ENCODE measurements at places on chromosomes 2 and 18. TPM values are rescaled to one million over a fixed set of nuclear protein-coding genes. Genes with fewer than 3 reads are reported as not detected.

DNA sequence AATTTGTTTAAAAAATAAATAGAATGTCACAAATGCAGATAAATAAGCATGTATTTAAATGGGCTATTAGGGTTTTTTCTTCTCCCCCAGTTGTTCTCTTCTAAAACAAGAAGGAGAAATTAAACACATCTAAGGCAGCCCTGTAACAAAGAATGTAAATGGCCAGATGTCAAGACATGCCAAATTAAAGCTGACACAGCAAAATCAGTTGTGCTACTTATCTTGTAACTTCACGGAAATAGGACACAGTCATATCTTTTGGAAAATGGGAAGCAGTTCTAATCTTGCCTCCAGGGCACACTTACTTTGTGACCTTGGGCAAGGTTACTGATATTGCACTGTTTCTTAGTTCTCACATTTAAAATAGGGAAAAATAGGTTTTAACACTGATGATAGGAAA lies 200.1 kb upstream of the NRXN1 start:
- H3K4me3 ChIP-seq, result no peak overlapping the region
- no peaks in the 10 kb centered on the region for H3K36me3 ChIP-seq
- H3K27ac ChIP-seq, result no peak overlapping the region
- no peak for DNase-seq

- no peak for DNase-seq
- H3K36me3 ChIP-seq, result no peaks in the 10 kb centered on the region
- H3K27ac ChIP-seq, result no peak overlapping the region
- peaks cover 13% of the 10 kb centered on the region for H3K4me1 ChIP-seq
These were observed 229.7 kb downstream of the KLHL29 start for GRCh38 chr2:23614701-23615100.

VAMP5 gene
- 26.7 TPM for total RNA-seq

GRCh38 chr18:54718408-54718773 lies 109.9 kb upstream of the RAB27B start:
- peak overlapping the region; percentile 53 for H3K4me3 ChIP-seq
- no peaks in the 10 kb centered on the region for H3K36me3 ChIP-seq
- H3K27me3 ChIP-seq, result peaks cover 6% of the 10 kb centered on the region
- peaks cover 34% of the 10 kb centered on the region for H3K4me1 ChIP-seq

- no peaks in the 10 kb centered on the region for H3K36me3 ChIP-seq
- H3K27me3 ChIP-seq, result peaks cover 3% of the 10 kb centered on the region
- H3K4me3 ChIP-seq, result no peak overlapping the region
These were observed 478.6 kb downstream of the SLC4A3 start for GRCh38 chr2:220106065-220106464.

DSG4 gene
- not detected for total RNA-seq

Data from activated CD4-positive, alpha-beta T cell treated with anti-CD3 and anti-CD28 coated beads for 36 hours (primary cell).